Suprapubic skin (tissue), 4 donors: ENCODE measurements at places on chromosomes 3 and 15. TPM values are rescaled to one million over a fixed set of nuclear protein-coding genes. Genes with fewer than 3 reads are reported as not detected.

Gene CRABP1
- not detected for total RNA-seq

Gene CFAP91
- total RNA-seq, result 2.2 TPM

Gene CCDC13
- 0.89 TPM for total RNA-seq

Gene GCSAM
- total RNA-seq, result 1.3 TPM

DNA sequence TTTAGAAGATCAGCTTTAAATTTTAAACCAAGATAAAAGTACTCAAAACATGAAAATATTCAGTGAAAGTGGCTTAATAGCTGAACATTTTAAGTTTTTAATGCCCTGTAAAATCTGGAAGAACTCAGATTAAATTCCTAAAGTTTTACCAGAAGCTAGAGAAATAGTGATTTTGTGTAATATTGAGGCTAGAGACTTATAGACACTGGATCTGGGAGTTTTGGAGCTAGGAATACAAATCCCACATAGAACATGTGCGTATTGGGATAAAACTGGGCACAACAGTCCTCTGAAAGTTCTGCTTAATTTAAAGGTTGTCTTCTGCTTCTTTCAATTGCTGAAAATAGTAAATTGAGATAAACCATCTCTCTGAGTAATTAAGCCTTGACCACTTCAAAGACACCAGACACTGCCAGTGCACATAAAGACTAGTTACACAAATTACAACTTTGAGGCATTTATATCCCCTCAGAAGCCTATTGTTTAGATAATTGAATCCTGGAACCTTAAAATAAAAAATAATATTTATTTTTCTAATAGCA, 1382.5 kb downstream of the OTOL1 start:
- H3K27me3 ChIP-seq, result no peaks in the 10 kb centered on the region
- H3K4me1 ChIP-seq, result no peaks in the 10 kb centered on the region
- no peak for DNase-seq
- H3K4me3 ChIP-seq, result no peak overlapping the region
- H3K27ac ChIP-seq, result no peak overlapping the region
- no peaks in the 10 kb centered on the region for H3K36me3 ChIP-seq

DNA sequence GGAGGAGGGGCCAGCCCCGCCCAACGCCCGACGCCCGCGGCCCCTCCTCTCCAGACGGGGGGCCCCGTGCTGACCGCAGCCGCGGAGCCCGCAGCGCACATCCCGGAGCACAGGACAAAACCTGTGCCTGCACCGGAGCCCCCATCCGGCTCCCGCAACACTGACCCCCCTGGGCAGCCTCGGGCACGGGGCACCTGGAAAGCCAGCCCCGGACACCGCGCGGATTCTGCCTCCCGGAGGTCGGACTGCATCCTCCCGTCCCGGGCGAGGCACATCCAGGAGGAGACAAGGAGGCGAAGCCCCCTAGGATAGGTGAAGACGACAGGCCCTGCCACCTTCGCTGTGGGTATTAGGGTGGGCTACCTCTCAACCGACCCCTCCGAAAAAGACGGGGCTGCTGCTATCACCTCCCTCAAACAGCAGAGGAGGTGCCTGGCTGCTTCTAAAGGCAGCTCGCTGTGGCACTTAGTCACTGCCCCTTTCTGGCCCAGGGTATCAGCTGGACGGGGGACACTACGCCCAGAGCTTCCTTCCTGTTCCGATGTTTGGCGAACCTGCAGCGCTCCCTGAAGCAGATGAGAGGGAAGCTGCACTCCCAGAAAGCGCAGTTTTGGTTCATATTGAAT, 10.6 kb downstream of the XXYLT1 start:
- no peaks in the 10 kb centered on the region for H3K27me3 ChIP-seq
- no peak for DNase-seq
- peak overlapping the region; percentile 64 for H3K4me3 ChIP-seq
- peak overlapping the region; percentile 89 for H3K27ac ChIP-seq

DNA sequence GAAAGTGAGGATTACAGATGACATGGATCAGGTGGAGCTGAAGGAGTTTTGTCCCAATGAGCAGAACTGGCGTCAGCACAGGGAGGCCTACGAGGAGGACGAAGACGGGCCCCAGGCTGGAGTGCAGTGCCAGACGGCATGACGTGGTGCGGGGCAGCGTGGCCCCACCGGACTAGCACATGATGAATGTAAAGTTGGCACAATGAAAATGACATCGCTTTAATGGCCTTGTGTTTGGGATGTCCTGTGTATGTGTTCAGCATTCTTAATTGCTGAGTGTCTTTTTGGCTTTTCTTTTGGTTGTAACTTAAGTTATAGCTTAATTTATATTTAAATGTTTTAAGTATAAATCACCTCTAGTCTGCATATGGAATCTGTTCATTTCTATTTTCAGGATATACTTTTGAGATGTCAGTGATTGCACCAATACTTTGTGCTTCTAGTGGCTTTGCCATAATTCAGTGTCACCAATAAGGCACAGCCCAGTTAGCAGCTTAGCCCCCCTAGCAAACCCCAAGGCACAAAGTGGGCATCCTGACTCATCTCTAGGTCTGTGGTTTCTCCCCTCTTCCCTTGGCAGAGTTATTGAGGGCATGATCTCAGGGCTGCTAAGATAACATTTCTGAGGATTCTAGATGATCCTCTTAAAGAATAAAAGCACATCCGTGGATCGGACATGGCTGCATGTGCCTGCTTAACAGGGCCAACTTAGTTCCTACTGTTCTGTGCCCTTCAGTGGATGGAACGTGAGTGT, 16.1 kb downstream of the DNAJA4 start:
- no peak overlapping the region for H3K27ac ChIP-seq

DNA sequence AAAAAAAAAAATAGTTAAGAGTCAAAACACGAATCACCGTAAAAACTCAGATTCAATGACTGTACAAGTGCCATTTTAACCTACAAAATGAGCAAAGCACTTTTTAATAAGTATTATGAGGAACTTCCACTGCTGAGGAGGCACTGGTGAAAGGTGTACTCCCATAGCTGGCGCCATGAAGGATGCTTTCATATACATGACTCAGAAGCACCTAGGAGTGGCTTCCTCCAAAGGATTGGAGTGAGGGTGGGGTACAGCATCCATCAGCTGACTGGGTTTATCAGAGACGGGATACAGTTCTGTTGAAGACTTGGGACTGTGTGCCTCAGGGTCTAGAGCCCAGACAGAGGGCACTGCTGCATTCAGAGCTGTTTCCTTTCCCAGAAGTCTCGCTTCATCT, 60.9 kb upstream of the MEX3B start:
- H3K36me3 ChIP-seq, result no peaks in the 10 kb centered on the region
- H3K4me3 ChIP-seq, result no peak overlapping the region
- H3K27ac ChIP-seq, result no peak overlapping the region
- H3K27me3 ChIP-seq, result no peaks in the 10 kb centered on the region
- no peak for DNase-seq

GRCh38 chr3:20810555-20810954, 624.5 kb upstream of the SGO1 start:
- no peaks in the 10 kb centered on the region for H3K27me3 ChIP-seq
- H3K4me3 ChIP-seq, result no peak overlapping the region
- DNase-seq, result no peak
- H3K4me1 ChIP-seq, result no peaks in the 10 kb centered on the region

GRCh38 chr3:127422663-127423375, 135.0 kb upstream of the PRR20G start:
- no peaks in the 10 kb centered on the region for H3K4me1 ChIP-seq
- no peaks in the 10 kb centered on the region for H3K36me3 ChIP-seq
- DNase-seq, result no peak
- H3K27me3 ChIP-seq, result peaks cover 59% of the 10 kb centered on the region

DNA sequence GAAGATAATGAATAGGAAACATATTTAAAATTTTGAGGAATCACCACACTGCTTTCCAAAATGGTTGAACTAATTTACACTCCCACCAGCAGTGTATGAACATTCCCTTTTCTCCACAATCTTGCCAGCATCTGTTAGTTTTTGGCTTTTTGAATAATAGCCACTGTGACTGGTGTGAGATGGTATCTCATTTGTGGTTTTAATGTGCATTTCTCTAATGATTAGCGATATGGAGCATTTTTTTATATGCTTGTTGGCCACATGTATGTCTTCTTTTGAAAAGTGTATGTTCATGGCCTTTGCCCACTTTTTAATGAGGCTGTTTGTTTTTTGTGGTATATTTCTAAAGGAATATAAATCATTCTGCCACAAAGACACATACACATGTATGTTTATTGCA, 166.3 kb downstream of the NECTIN3 start:
- no peaks in the 10 kb centered on the region for H3K4me1 ChIP-seq
- DNase-seq, result no peak
- no peaks in the 10 kb centered on the region for H3K27me3 ChIP-seq
- no peaks in the 10 kb centered on the region for H3K36me3 ChIP-seq
- no peak overlapping the region for H3K27ac ChIP-seq

DNA sequence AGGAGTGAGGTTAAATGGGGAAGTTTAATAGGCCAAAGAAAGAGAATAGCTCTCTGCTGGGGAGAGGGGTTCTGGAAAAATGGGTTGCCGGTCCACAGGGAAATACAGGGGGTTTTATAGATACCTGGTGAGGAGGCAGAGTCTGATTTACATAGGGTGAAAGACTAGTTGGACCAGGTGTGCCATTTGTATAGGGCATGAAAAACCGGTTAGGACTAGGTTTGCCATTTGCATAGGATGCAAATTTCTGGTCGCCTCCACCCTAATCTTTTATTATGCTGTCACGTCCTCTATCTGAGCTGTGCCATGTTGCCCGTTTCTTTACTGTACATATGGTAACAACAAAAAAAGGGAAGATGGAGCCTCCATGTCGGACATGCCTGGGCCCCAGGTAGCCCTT, 960.1 kb downstream of the FHIT start:
- DNase-seq, result no peak
- H3K36me3 ChIP-seq, result no peaks in the 10 kb centered on the region
- no peak overlapping the region for H3K4me3 ChIP-seq
- peaks cover 2% of the 10 kb centered on the region for H3K4me1 ChIP-seq
- H3K27me3 ChIP-seq, result no peaks in the 10 kb centered on the region
